Skin of body (tissue), 3 donors: ENCODE measurements at places on chromosomes 5 and 9. TPM values are rescaled to one million over a fixed set of nuclear protein-coding genes. Genes with fewer than 3 reads are reported as not detected.
A peak's percentile ranks its signal among the peaks of the same experiment; 100 is the strongest.

DNA sequence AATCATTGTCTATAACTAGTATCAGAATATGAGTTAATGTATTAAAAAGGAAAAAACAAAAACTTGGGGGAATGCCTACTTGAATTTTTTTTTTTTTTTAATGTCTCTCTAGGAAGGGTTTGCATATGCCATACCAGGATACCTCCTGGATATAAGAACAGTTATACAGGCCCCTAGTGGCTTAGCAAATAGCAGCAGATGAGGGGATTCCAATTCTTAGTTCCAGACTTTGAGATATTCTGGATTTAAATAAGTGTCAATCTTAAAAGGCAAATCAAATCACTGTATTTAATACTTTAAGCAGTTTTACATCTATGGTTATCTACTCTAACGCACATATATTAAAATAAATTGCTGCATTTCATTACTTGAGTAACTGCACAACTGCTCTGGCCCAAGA lies 1055.5 kb upstream of the DMAC1 start:
- DNase-seq: peak; percentile 21

- DNase-seq: no peak
Observed at GRCh38 chr9:16193066-16193465, 640.2 kb downstream of the CCDC171 start.

DNA sequence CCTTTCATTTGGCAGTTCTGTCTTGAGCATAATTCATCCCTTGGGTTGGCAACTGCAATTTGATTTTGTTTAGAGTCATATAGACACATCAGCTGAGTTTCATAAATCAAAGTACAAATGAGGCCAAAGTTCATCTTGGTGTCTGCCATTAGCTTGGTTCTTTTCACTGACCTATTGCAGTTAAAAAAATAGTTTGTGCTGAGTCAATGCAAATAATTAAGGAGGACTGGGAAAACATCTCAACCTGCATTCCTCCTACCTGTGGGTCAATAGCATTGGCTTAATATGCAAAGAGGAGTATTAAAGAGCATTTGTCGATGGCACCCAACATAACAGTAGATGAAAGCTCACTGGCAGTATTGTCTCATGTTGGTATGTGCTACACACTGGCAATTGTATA lies 1.6 kb downstream of the PKD2L2 start:
- no peak for DNase-seq

GRCh38 chr9:110278080-110278707 lies 21.9 kb upstream of the TXN start:
- no peak for DNase-seq

DNA sequence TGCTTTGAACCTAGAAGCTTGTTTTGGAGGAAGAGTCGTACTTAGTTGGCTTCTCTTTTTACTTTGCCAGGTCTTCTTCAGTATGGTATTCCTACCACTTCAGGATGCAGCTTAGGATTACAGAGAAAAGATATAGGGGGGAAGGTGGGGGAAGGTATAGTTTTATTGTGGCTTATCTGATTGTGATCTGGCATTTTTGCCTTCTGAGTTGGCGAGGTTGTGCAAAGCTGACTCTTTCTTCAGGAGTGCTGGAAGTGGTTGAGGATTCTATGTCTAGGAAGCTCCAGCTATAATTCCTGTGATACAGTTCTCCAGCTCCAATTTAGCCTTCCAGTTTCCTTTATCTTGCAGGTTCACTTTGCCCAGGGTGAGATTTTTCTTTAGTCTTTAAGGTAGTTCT lies 7.0 kb downstream of the CDC42SE2 start:
- DNase-seq: no peak

DNA sequence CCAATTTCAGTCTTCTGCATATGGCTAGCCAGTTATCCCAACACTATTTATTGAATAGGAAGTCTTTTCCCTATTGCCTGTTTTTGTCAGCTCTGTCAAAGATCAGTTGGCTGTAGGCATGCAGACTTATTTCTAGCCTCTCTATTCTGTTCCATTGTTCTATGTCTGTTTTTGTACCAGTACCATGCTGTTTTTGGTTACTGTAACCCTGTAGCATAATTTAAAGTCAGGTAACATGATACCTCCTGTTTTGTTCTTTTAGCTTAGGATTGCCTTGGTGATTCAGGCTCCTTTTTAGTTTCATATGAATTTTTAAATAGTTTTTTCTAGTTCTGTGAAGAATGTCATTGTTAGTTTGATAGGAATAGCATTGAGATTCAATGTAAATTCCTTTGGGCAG lies 104.9 kb upstream of the SLCO6A1 start:
- DNase-seq: no peak

DNA sequence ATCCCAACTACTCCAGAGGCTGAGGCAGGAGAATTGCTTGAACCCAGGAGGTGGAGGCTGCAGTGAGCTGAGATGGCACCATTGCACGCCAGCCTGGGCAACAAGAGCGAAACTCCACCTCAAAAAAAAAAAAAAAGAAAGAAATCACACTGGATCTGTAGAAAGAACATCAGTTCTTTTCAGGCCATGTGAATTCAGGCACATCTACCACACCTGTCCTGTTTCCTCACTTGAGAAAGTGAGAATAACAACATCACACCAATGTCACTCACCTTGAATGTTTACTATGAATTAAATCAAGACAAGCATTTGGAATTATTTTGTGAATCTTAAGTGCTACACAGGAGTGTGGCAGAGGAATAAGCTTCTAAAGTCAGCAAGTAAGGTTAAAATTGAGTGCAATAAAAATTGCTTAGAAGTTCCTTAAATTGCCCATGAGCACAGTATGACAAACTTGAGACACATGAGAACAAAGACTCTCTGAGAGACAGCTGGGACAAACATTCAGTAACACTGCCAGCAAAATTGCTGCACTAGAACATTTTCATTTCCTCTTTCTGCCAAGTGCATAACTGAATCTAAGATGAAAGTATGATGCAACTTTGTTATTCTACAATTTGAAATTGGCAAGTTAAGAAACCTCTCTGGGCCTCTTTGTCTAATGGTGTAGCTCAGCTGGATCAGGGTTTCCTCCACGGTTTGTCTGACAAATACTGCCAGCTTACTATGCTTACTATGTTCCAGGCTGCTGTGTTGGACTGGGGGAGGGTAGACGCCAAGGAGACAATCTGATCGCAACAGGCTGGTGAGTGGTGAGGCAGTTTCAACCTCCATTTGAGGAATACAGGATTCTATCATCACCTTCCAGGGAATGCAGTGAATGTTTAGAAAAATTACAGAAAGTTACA lies 1.9 kb upstream of the RIC1 start:
- peak; percentile 95 for DNase-seq

DNA sequence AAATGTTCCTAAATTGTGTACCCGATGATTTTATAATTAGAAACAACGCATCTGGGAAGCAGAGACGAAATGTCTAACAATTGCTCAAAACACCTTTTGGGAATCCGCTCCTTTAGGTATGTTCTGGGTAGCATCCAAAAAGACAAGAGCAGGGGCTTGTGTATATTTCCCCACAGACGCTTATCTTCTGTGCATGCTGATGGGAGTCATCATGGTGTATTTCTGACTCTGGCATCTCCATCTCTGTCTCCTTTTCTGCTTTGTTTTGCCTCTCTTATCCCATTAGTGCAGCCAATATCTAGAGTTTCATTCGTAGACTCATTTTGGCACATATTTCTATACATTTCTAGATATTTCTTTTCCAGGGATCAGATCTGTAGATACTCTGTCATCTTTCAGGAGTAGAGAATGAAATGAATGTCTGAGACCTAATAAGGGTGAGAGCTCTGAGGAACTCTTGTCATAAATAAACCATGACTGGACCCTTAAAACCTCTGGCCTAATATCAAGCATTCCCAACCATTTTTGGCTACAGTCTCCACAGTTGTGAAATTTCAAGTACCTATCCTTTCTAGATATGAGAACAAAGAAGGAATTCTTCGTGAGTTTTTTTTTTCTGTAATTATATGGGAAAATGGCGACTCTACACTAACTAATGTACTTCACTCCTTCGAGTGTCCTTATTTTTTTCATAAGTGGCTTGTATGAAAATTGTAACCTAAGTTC lies 508.2 kb downstream of the ACTL7B start:
- DNase-seq: no peak

DNA sequence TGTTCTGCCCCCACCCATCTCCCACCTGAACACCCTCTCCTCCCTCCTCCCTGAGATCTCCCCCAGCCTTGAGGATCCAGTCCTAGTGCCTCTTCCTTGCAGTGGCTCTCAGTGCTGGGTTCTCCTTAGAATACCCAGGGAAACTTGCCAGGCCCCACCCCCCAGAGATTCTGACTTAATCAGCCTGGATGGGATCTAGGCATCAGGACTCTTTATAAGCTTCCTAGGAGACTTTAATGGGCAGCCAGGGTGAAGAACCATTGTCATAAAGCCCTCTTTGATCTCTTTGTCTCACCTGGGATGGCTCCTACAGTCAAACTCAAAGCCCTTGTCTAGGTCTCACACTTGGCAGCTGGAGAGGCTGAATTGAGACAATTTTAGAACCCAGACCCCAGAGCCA lies 8.6 kb upstream of the GLIS3 start:
- no peak for DNase-seq

- no peak for DNase-seq
Observed at GRCh38 chr5:120550358-120550757, 86.3 kb downstream of the PRR16 start.

- DNase-seq: no peak
Observed at GRCh38 chr9:33690143-33690933, 105.0 kb upstream of the PRSS3 start.

DNA sequence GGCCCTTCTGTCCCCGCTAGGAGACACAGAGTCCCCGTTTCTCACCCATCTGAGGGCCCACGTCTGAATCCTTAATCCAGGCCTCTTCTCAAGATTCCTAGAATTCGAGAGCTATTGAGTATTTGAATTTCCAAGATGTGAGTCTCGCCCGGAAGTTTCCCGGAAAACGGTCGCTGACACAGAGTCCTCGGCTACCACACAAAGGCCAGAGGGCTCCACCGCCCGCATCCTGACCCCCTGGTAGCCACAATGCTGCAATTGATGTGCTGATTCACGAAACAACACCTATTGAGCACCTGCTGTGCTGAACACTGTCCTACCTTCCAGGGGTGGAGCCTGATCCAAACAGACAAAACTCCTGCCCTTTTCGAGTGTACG lies 670 bp upstream of the FBP1 start:
- no peak for DNase-seq

GRCh38 chr9:37433867-37434371 lies 11.4 kb downstream of the GRHPR start:
- DNase-seq: peak; percentile 9

- no peak for DNase-seq
Observed at GRCh38 chr5:67166460-67167285, 29.9 kb downstream of the CD180 start.

Gene CDC25C
- total RNA-seq: 3.5 TPM

Gene EDIL3
- 19.3 TPM for total RNA-seq

Gene SCGB3A1
- total RNA-seq: not detected
